Left cardiac atrium (tissue), 4 donors: ENCODE measurements at places on chromosomes 5 and 9. TPM values are rescaled to one million over a fixed set of nuclear protein-coding genes. Genes with fewer than 3 reads are reported as not detected.

TLX3 gene
- not detected for total RNA-seq

TMEM252 gene
- not detected for total RNA-seq

CTXN3 gene
- not detected for total RNA-seq

PCDHGB2 gene
- 4.0 TPM for total RNA-seq

- no peak for DNase-seq
Observed at GRCh38 chr9:123434619-123435240, 78.7 kb downstream of the CRB2 start.

DNA sequence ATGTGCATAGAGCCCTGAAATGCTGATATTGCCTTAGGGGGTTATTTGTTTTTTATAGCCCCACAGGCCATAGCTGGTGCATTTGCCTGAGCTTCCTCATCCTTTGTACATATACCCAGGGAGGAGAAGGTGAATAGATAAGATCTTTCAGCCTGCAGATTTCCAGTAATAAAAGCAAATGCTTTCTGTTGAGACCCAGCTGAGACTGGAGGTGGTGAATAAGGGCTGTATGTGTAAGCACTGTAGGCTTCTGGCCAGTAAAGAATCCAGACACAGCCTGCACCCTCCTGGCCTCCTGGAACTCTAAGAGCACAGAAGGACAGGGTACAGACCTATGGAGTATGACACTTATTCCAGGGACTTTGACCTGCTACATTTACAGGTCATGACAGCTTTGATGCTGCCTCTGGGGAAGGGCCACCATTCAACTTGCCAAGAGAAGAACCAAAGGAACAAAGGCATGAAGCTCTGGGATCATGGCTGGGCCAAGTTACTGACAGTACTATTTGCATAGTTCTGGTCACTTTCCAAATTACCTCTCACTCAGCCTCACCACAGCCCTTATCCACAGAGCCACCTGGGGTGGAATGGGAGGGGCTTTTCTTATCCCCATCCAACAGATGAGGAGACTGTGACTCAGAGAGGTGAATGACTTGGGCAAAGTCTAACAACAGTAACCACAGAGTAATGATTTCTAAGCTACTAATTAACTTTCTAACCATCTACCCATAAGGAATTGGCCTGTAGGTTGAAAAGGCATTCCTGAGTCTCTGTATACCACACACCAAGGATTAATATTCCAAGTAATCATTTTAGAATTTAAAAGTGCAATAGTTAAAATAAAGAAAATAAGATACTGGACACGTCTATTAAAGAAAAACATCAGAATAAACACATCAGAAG is 604.5 kb upstream of the KLF4 start:
- DNase-seq = no peak

GRCh38 chr5:176780176-176781053 is 29.9 kb upstream of the UNC5A start:
- DNase-seq = no peak

- no peak for DNase-seq
Observed at GRCh38 chr5:50921366-50922133, 255.1 kb downstream of the PARP8 start.

DNA sequence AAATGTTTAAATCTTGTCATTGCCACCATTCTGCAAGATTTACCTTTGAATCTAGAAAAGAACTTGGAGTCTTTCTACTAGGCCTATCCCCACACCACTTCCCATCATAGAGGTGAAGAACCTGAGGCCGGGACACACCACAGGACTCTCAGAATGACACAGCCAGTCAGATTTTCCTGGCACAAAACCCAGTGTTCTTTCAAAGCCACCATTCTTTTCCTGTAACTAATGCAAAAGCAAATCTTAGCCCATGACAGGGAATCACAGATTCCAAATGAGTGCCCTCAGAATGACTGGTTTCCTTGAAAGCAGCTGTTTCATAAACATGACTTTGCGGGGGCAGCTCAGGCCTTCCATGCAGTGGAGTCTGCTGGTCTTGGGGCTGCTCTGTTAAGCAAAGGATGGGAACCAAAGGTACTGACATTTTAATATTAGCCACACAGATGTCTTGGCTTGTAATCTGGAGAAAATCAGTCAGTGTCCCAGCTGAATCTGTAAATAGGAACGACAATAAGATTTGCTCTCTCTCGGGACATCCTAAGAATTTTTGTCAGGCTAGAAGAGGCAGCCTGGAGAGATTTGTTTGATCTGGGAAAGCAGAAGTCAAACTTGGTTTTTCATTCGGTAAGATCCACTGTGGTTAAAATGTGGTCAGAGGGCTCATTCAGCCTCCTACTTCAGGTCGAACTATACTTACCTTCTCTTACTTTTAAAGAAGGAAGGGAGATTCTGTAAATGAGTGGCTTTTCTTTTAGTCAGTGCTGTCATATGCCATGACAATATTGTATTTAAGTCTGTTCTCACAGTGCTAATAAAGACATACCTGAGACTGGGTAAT is 115.1 kb downstream of the PALM2AKAP2 start:
- DNase-seq = no peak
